Myometrial cell (primary cell): ENCODE measurements at places on chromosomes 4 and X. TPM values are rescaled to one million over a fixed set of nuclear protein-coding genes. Genes with fewer than 3 reads are reported as not detected.

F8 gene
- total RNA-seq = 0.86 and 2.3 TPM in 2 replicates

MAP7D2 gene
- total RNA-seq = not detected in 2 replicates

NEUROG2 gene
- total RNA-seq = not detected in 2 replicates

TLR6 gene
- total RNA-seq = 0.58 and 2.7 TPM in 2 replicates

CYTL1 gene
- total RNA-seq = not detected in 2 replicates

DCAF8L2 gene
- total RNA-seq = not detected in 2 replicates

GAGE12J gene
- total RNA-seq = not detected in 2 replicates

DBET gene
- not detected in 2 replicates for total RNA-seq

MID2 gene
- total RNA-seq = 11.7 and 13.5 TPM in 2 replicates

THOC2 gene
- 37.5 and 40.1 TPM in 2 replicates for total RNA-seq
